Myometrial cell (primary cell): ENCODE measurements at places on chromosomes 5 and 9. TPM values are rescaled to one million over a fixed set of nuclear protein-coding genes. Genes with fewer than 3 reads are reported as not detected.

QRFP gene
- total RNA-seq = not detected in 2 replicates

MAP1B gene
- total RNA-seq = 70.0 and 84.2 TPM in 2 replicates

TRIM36 gene
- 0.86 and 1.2 TPM in 2 replicates for total RNA-seq

PCDHGB1 gene
- total RNA-seq = 0.35 TPM in 1 of 2 replicates, not detected in the other

CATSPER3 gene
- under 0.01 TPM in 1 of 2 replicates, not detected in the other for total RNA-seq

TMEM174 gene
- total RNA-seq = not detected in 2 replicates

CRHBP gene
- total RNA-seq = not detected in 2 replicates

PMPCA gene
- 66.8 and 68.9 TPM in 2 replicates for total RNA-seq

FST gene
- 1.2 TPM in 2 replicates for total RNA-seq

BTNL8 gene
- not detected in 2 replicates for total RNA-seq

PCDHB12 gene
- not detected in 2 replicates for total RNA-seq

SLC25A48 gene
- total RNA-seq = not detected in 2 replicates

TMEM171 gene
- 8.7 and 9.8 TPM in 2 replicates for total RNA-seq

PRR7 gene
- total RNA-seq = 19.5 and 30.3 TPM in 2 replicates

SYK gene
- total RNA-seq = not detected in 2 replicates

FOXI1 gene
- total RNA-seq = not detected in 2 replicates

MARCOL gene
- not detected in 2 replicates for total RNA-seq

TMEM252 gene
- total RNA-seq = not detected in 2 replicates

SLC6A18 gene
- not detected in 2 replicates for total RNA-seq

MARCHF3 gene
- total RNA-seq = 5.0 and 10.1 TPM in 2 replicates

CMYA5 gene
- total RNA-seq = 0.58 and 0.89 TPM in 2 replicates

PTPN3 gene
- total RNA-seq = 0.18 and 0.29 TPM in 2 replicates
